ENCODE measurements at places on chromosomes 4 and X. TPM values are rescaled to one million over a fixed set of nuclear protein-coding genes. Genes with fewer than 3 reads are reported as not detected.

GAR1 gene
- total RNA-seq, result 20.2 TPM

NDUFB11 gene
- total RNA-seq, result 65.4 TPM

NAA11 gene
- not detected for total RNA-seq

USP11 gene
- 157 TPM for total RNA-seq

DNA sequence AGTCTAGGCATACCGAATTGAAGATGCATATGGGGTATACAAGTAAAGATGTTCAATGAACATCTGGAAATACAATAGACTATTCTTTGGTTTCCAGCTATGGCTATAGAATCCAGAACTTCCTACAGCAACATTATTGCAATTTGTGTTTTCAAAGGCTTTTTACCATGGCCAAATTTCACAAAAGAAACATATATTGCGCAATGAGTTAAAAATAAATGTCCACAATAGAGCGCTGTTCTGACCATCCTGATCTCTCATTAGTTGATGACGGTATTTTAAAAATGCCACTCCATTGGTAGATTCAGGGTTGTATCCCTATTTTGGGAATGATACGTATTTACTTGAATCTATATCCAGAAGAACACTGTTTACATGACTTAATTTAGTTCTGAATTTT is 139.2 kb downstream of the LINC00632 start:
- no peak for DNase-seq

DNA sequence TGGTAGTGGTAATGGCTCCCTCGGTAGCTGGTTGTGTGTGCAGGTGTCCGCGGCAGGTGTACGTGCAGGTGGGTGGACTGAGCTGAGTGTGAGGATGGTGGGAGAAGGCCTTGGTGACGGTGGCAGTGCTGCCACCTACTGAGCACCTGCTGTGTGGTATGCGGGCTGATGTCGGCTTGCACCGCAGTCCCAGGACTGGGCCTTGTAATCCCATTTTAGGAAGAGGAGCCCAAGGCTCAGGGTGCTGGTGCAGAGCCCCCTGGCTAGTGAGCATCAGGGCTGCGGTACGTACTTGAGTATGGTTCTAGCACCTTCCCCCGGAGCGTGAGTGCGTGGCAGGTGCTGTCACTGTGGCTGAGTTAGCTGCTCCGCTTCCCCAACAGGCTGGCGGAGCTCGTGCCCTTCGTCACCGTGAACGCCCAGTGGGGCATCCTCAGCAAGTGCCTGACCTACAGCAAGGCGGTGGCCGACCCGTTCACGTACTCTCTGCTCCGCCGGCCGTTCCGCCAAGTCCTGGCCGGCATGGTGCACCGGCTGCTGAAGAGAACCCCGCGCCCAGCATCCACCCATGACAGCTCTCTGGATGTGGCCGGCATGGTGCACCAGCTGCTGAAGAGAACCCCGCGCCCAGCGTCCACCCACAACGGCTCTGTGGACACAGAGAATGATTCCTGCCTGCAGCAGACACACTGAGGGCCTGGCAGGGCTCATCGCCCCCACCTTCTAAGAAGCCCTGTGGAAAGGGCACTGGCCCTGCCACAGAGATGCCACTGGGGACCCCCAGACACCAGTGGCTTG is 5.7 kb upstream of the CPZ start:
- DNase-seq, result no peak

- no peak for DNase-seq
Observed at GRCh38 chr4:170242471-170242870, 152.7 kb upstream of the AADAT start.

DNA sequence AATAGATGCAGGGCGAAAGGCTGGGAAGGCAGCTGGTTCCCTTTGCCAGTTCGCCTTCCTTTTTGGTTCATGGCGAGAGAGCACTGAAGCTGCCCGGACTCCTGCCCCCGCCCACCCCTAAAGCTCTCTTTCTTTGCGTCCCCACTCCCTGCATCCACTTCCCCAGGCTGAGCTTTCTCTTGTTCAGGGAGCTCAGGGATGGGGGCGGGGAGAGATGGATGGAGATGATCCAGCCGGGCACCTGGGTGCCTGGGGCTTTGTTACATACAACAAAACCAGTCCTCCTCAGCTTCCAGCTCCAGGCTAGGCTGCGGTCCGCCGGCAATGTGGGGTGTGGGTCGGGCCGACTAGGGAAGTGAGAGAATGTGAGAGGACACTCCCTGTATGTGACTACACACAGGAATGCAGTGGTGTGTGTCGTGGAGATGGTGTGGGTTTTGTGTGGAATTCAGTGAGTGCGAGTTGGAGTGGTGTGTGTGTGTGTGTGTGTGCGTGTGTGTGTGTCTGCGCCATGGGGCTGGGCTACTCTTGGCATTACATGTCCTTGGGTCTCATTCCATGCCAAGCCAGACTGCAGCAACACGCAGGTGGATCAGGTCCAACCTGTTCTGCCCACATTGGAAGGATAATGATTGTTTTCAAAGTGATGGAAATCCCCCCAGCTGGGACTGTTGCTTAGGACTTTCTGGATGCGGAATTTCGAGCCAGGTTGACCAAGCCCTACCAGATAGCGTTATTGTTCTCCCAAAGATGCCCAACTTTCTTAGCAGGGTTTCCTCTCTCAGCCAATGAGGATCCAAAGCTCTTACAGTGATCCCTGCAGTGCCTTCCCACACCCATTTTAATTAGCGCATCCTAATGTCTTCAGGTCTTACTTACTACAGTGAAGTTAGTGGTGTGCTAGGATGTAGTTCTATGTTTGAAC is 149.4 kb upstream of the CHRDL1 start:
- DNase-seq, result peak; percentile 79

DNA sequence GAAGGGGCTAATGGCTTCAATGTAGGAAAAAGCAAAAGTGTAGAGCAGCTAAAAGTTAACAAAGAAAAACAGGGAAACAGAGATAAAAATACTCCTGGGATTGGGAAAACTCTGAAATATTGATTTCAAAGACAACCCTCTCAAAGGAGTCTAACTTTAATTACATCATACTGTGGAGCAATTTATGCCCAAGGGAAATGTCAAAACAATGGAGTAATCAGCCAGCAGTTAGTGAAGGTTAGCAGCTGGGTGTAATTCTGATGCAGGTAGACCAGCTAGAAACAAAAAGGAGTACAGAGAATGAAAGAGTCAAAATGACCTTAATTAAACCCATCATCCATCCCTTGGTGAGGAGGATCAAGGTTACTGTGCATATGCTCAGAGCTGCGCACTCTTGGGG is 169.0 kb downstream of the ADAM29 start:
- DNase-seq, result no peak

- DNase-seq, result no peak
Observed at GRCh38 chrX:106220177-106220576, 52.1 kb downstream of the PWWP3B start.

DNA sequence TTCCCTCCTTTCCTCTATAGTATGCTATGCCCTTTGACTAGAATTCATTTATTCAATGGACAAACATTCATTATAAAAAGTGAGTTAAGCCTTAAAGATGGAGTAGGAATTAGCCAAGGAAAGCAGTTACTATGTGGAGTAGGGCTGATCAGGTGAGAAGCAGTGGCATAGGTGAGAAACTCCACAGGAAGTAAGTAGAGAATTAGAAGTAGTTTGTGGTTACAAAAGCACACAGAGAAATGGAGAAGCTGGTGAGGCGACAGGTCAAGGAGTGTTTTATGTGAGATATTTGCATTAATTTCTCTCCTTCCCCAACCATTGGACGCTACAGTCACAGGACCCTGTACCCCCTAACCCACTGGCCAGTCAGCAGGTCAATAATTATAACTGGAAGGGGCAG is 30.6 kb downstream of the SETD7 start:
- no peak for DNase-seq

GRCh38 chr4:36609661-36610060 is 328.2 kb downstream of the DTHD1 start:
- DNase-seq, result no peak

GRCh38 chrX:9267415-9267814 is 197.4 kb upstream of the TBL1X start:
- no peak for DNase-seq

- no peak for DNase-seq
Observed at GRCh38 chr4:137310593-137311490, 221.5 kb downstream of the PCDH18 start.

- no peak for DNase-seq
Observed at GRCh38 chr4:174397366-174398155, 113.8 kb downstream of the CEP44 start.

GRCh38 chr4:4914059-4914820 is 54.8 kb downstream of the MSX1 start:
- no peak for DNase-seq
